ENCODE measurements at places on chromosomes 1 and 21.

DNA sequence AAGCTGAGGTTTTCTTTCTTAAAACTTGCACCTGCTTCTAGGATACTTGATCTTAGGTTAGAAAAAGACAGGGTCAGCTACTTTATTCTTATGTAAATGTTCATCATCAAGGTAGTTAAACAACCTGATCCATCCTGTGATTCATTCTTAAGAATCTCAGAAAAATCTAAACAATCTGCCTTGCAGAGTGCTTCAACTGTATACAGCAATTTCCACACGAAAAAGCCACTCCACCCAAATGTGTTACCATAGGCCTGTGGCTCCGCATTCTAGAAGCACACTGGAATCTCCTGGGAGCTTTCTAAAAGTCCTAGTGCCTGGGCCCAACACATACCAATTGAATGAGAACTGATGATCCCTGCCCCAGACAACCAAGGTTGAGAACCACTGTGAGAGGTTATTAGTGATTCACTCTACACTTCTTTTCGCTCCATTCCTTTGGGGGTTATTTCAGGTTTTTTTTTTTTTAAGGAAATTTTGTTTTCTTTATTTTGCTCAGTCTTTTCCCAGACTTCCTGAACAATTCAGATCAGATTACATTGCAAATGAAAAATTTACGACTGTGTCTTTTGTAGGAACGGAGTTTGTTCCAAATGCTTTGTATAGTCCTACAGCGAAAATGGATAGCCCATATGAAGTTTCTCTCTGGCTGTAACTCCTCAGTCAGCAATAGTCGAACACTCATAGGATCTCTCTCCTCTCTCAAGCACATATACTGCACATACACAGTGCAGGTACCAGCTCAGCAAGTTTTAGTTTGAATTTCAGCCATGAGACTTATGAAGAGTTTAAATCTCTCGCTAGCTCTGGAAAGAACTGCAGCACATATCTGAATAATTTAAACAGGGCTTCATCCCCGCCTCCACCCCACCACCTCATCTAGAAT lies 16.1 kb downstream of the SMYD2 start:
- DNase-seq = no peak

DNA sequence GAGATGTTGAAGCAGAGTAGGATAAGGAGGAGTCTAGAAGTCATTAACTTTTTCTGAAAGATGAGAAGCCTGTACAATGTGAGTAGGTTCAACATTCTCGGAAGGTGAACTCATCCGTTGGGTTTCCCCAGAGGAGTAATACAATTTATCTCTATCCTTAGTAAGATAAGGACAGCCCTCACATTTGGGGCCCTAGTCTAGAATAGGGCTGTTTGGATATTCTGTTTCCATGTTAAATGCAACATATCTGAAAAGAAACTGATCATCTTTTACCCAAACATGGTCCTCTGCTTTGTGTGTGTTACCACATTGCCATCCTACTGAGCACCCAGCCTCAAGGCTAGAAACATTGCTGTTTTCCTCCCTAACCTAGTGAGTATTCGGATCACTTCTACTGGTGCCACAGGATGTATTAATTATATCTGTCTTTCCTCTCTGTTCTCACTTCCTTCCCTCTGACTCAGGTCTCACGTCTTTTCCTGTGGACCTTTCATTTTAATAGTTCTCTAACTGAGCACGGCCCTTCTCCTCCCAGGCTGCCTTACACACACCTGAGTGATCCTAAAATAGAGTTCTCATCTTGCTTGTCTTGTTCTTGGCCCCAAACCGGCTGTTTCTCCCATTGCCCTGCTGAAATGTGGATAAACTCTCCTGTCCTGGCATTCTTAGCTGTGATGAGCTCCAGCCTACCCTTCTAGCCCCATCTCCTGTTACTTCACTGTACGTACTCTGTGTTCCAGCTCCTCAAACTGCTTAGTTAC lies 91.7 kb downstream of the CDC14A start:
- DNase-seq = no peak

- no peak for DNase-seq
Measured at GRCh38 chr1:23784846-23785245, 6.1 kb upstream of the LYPLA2 start.

DNA sequence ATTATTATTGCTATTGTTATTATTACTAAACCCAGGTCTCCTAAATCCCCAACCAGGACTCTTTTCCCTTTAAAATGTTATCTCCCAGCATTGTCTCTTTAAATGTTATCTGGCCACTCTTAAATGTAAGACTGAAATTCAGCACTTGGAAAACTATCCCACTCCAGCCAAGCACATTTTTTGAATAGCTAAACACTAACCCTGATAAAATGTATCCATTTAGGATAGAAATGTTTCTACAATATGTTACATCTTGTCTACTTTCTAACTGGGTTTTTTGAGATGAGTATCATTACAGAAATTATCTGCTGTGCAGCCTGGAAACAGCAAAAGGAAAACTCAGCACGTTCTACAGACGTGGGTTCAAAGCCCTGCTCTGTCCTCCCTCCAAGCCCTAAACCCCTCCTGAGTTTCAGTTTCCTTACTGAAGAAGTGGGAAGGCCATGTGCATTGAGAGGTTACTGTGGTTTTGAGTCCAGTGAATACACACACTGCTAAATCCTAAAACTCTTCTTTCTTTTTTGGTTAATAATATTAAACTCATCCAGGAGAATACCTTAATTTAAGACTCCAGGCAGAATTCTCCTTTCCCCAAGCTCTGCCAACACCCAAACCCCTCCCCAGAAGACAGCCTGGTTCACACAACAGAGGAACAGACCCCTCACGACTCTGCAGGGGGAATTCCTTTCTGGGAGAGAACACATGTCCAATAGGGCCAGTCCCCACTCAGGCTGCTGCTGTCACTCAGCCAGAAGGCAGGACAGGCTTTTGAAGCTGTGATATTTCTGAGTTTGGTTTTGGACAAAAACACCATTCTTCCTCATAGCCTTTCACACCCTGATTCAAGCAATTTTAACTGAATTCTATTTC lies 41.9 kb downstream of the HIVEP3 start:
- no peak for DNase-seq

GRCh38 chr1:65425006-65425405 lies 4.5 kb downstream of the LEPR start:
- DNase-seq = no peak

DNA sequence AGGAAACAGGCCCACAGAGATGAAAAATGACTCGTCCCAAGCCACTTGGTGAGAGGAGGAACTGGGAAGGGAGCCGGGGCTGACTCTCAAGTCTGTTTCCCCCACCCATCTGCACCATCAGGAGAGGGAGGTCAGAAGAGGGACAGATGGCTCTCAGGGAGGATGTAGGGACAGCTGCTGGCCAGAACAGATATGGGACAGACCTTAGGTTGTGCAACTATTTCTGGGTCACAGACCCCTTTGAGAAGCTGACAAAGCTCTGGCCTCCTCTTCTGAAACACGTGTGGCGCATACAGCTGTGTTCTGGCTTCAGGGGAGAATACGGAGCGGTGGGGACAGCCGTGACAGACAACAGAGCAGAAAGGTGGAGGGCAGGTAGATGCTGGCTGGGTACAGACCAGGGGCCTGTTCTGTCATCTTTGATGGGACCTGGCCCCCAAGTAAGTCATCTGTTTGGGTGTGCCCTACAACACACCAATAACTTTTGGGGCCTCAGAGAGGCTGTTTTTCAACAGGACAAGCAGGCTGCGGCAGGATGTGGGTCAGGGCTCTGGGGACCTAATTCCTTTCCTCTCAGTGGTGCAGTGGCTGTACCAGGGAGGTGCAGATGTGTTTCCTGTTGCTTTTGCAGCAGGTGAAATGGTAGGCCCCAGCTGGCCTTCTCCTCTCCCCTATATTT lies 7.3 kb downstream of the SH3BGRL3 start:
- DNase-seq = no peak

DNA sequence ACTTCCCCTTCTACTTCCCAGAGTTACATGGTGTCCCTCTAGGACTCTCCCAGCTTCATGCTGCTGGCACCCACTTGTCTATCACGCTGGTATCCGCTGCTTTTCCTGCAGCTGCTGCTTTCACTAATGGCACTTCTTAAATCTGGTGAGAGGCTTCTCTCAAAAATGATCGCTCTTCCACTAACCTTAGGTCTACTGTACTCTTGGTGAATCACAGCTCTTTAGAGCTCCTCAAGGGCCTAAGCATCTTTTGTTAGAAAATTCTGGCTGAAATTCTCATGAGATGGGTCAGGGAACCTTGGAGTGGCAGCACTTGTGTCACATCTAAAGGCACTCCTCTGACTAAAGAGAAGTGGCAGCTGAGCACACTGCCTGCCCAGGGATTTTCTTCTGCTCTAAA lies 32.1 kb downstream of the ZMYND12 start:
- no peak for DNase-seq

DNA sequence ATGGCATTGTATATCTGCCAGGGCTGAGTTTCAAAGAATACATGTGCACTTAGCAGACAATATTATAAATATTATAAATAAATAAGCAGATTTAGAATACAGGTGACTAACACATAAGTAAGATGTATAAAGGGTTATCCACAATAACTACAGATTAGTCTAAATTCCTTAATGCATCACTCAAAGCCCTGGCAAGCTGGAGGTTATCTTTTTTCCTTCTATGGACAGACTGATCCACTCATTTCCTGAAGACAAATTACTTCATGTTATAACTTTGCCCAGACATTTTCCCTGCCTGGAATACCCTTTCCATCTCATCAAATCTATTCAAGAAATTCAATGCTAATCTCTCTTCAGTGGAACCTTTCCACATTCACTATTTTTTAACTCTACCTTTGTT lies 38.8 kb downstream of the LUZP1 start:
- no peak for DNase-seq

- DNase-seq = no peak
Measured at GRCh38 chr1:11765661-11766428, 3.9 kb downstream of the C1orf167 start.

DNA sequence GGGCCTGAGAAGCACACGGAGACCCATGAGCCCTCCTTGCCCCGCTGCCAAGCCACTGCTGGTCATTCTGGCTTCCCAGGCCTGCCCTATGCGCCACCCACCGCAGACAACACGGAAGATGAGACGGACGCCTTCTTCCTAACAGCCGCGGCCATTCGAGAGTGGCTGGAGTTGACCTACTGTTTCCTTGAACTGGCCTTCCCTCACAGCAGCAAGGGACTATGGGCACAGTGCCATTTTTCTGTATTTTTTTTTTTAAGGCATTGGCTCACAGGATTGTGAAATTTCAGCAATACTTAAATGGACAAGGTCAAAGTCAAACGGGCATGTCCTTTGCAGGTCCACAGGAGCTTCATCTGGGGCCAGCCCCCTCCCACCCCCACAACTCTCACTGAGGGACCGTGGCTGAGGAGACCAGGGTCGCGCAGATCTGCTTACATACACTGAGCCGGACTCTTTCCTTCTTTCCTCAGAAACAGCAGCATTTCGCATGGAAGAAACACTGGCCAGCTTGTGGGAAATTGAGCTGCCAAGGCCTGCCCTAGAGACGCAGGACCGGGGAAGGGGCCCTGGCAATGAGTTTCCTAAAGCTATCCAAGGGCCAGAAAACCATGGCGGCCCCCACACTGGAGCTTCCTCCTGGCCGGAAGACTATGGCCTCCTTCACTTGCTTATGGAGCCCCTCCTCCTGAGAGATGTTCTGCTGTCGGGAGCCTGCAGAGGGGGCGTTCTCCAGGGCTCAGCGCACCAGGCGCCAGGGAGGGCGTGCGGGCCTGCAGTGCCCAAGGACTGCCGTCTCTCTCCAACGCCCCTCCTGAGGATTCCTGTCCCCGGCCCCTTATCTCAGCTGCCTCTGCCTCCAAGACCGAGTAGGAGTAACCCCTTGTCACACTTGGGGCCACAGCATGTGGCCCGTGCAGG lies 98.9 kb downstream of the PGBD5 start:
- DNase-seq = no peak

- no peak for DNase-seq
Measured at GRCh38 chr1:114015075-114015474, 35.8 kb downstream of the OLFML3 start.

- no peak for DNase-seq
Measured at GRCh38 chr1:151849126-151849525, 4.4 kb downstream of the THEM5 start.

- no peak for DNase-seq
Measured at GRCh38 chr1:235883261-235883927, 16.7 kb upstream of the LYST start.

GRCh38 chr1:109357616-109358015 lies 40.1 kb downstream of the SORT1 start:
- DNase-seq = no peak

DNA sequence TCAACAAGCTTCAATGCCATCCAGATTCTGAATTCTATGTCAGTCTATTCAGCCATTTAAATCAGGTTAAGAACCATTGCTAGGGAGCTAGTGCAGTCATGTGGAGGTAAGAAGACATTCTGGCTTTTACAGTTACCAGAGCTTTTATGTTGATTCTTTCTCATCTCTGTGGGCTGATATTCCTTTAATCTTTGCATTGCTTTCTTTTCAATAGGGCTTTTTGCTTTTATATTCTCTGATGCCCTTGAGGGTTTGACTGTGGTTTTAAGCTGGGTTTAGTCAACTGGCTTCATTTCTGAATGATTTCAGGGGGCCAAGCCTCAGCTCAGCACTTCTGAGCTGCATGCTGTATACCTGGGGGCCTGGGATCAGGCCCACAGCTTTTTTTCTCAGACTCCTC lies 51.0 kb upstream of the GORAB start:
- DNase-seq = no peak

DNA sequence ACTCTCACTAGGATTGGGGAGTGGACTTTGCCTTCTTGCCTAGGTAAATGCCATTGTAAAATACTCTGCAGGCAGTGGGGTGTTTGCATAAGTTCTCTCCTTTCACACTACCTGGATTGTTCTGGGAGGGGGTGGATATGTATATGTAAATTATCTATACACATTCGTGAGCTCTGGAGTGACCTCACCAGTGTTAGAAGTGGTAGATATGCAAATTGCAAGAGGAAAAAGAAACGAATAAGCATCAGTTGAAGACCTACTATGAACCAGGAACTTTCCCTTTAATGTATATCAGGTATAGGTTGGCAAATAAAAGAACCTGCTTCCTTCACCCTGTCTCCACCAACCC lies 1.5 kb upstream of the ARHGEF11 start:
- no peak for DNase-seq

GRCh38 chr1:222392556-222392955 lies 155.3 kb downstream of the HHIPL2 start:
- DNase-seq = no peak

- DNase-seq = no peak
Measured at GRCh38 chr1:176330782-176331181, 123.7 kb upstream of the COP1 start.

GRCh38 chr1:4611563-4612341 lies 42.7 kb upstream of the AJAP1 start:
- DNase-seq = no peak

- no peak for DNase-seq
Measured at GRCh38 chr1:6599141-6599975, 3.3 kb downstream of the KLHL21 start.

GRCh38 chr1:165773324-165773965 lies 4.8 kb upstream of the TMCO1 start:
- no peak for DNase-seq

GRCh38 chr1:101996825-101997465 lies at the start of gene OLFM3:
Gene OLFM3 (minus strand): TSS chr1:101996926.
- no peak for DNase-seq

Measured in stimulated activated CD4-positive, alpha-beta T cell treated with anti-CD3 and anti-CD28 coated beads, Interleukin-1b, Interleukin-23, amount 100 ng/mL, for 24 hours (primary cell).